ENCODE measurements at places on chromosomes 5 and 9. TPM values are rescaled to one million over a fixed set of nuclear protein-coding genes. Genes with fewer than 3 reads are reported as not detected.
A peak's percentile ranks its signal among the peaks of the same experiment; 100 is the strongest.

DNA sequence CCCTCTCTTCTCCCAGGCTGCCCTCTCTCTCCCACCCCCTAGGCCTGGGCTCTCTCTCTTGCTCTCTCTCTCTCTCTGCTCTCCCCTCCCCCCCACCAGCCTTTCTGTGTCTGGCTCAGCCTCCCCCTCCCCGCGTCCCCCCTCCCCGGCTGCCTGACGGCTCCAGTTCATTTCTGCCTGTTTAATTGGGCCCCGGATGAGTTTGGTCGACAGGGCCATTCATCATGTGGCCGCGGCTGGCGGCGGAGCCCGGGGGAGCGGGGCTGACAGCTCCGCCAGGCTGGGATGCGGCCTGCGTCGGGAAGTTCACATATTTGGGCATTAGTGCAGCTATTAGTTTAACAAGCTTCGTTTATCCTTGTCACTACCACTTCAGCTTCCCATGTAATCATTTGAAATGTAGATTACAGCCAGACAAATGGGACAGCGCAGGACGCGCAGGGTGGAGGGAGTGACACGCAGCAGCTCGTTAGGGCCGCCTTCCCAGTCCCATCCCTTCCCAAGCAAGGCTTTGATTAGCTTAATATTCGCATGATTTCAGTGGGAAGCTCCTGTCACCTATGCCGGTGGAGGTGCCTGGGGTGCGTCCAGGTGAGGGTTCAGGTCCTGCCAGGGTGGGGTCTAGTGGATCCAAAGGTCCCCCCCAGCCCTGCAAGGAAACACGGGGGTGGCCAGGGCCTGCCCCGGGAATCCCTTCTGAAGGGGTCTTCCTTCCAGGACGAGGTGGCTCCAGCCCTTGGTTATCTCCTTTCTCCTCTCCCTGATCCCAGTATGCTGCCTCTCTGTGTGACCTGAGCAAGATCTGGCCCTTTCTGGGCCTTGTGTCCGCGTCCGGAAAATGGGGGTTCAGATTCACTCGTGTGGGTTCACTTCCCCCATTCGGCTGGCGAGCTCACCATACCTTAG lies 214.8 kb downstream of the PAX5 start:
- DNase-seq, result no peak

GRCh38 chr5:59164041-59164830 lies 581.4 kb downstream of the RAB3C start:
- no peak for DNase-seq

DNA sequence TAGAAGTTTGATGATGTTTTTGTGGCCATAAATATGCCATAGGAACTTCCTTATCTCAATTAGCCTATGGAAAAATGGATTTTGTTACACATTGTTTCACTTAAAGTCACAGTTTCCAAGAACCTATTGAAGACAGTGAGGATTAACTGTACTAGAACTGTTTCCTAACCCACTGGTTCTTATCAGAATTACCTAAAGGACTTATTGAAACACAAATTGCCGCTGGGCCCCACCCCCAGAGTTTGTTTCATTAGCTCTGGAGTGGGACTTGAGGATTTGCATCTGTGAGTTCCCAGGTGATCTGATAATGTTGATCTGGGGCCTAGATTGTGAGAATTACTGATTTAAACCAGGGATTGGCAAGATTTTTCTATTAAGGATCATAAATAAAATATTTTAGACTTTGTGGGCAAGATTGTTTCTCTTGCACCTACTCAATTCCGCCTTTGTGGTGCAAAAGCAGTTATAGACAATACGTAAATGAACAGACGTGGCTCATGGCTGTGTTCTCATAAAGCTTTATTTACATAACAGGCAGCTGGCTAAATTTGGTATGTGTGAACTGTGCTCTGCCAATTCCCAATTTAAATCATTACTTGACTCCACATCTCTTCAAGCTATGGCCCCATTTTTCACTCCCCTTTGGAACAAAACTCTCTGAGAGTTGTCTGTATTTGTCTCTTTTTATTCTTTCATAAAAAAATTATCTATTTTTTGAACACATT lies 9.3 kb downstream of the JAK2 start:
- DNase-seq, result no peak

DNA sequence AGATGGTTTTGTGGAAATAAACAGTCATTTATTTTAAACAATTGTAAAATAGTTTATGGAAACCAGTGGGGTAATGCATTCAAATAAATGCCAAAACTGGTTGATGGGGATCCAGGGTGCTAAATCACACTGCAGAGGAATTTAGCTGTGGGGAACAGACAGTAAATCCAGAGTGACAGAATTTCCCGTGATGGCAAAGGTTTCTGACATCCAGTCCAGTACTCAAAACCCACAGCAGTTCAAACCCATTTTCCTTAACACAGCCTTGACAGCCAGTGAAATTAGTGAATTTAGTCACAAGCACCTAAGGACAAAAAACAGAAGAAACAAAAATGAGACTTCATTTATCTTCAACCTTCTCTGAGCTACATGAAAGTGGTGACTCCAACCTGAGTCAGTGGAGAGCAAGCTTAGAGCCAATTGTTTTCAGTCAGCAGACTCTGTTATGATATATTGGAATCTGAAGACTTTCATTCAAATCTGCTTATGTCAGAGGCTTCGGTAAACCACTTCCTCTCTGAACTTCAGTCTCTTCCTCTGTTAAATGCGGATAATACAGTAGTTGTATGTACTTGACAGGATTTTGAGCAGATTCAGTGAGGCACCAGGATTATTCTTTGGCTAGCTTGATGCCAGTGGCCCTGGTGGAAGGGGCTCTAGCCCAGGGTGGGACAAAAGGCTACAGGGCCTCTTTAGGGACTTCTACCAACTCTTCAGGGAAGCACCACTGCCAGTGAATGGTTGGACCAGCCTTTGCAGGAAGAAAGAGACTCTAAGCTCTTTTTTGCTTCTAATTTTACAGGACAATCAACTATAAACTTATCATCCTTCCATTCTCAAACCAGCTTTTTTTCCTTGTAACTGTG lies 185.3 kb downstream of the MAPKAP1 start:
- peak; percentile 62 for DNase-seq

DNA sequence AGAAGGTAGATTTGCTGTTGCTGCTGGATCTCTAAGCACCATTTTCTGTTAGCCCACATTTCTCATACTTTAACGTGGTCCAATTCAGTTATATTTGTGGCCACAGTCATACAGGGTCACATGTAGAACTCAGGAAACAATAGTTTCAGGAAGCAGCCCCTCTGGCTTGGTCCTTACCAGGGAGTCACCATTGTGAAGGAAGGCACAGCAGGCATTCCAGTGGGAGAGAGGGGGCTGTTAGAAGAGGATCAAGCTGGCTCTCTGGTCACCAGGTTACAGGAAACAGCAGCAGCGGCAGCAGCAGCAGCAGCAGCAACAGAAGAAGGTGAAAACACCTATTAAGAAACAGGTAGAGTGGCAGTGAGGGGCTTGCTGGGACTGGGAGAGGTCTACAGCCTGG lies 14.5 kb downstream of the C9orf43 start:
- no peak for DNase-seq

GRCh38 chr5:167147879-167148278 lies 1143.6 kb upstream of the WWC1 start:
- no peak for DNase-seq

The ANKRD31 gene
- total RNA-seq, result 0.58 TPM

GRCh38 chr9:131035548-131035947 lies 26.6 kb downstream of the LAMC3 start:
- no peak for DNase-seq

Data from activated T-cell treated with anti-CD3 and anti-CD28 coated beads, Interleukin-2, amount 50 U/mL, for 72 hours (primary cell).